Tibial nerve (tissue), 4 donors: ENCODE measurements at places on chromosomes 4 and X. TPM values are rescaled to one million over a fixed set of nuclear protein-coding genes. Genes with fewer than 3 reads are reported as not detected.

Gene SRPK3
- 1.9 TPM for total RNA-seq

Gene LRP2BP
- total RNA-seq: 1.7 TPM

Gene RIBC1
- 0.44 TPM for total RNA-seq

Gene ADGRL3
- total RNA-seq: 25.1 TPM

Gene CFP
- 12.7 TPM for total RNA-seq

- H3K4me1 ChIP-seq: no peaks in the 10 kb centered on the region
- no peak overlapping the region for H3K4me3 ChIP-seq
- no peaks in the 10 kb centered on the region for H3K36me3 ChIP-seq
- H3K27ac ChIP-seq: no peak overlapping the region
Measured at GRCh38 chr4:66927937-66928336, 617.4 kb downstream of the CENPC start.

- no peaks in the 10 kb centered on the region for H3K4me1 ChIP-seq
- H3K36me3 ChIP-seq: no peaks in the 10 kb centered on the region
- DNase-seq: no peak
- no peaks in the 10 kb centered on the region for H3K27me3 ChIP-seq
Measured at GRCh38 chr4:102599886-102600285, 98.7 kb downstream of the NFKB1 start.

- no peak for DNase-seq
- no peaks in the 10 kb centered on the region for H3K4me1 ChIP-seq
- no peak overlapping the region for H3K27ac ChIP-seq
- H3K27me3 ChIP-seq: no peaks in the 10 kb centered on the region
- no peaks in the 10 kb centered on the region for H3K36me3 ChIP-seq
Measured at GRCh38 chr4:174516345-174516744, 5.9 kb downstream of the HPGD start.

- H3K36me3 ChIP-seq: no peaks in the 10 kb centered on the region
- no peak within 1 kb of the TSS for H3K4me3 ChIP-seq
- no peak within 1 kb of the TSS for H3K27ac ChIP-seq
- no peaks in the 10 kb centered on the region for H3K4me1 ChIP-seq
- H3K27me3 ChIP-seq: no peaks in the 10 kb centered on the region
- no peak for DNase-seq
Measured at GRCh38 chrX:135893294-135893817, at the start of the genes CT45A10 and SAGE1. Gene CT45A10 (minus strand): TSS chrX:135893444. CDS start chrX:135885344, 8,100 bp downstream. Gene SAGE1 (plus strand): TSS chrX:135893716. CDS start chrX:135896243, 2,527 bp downstream.

DNA sequence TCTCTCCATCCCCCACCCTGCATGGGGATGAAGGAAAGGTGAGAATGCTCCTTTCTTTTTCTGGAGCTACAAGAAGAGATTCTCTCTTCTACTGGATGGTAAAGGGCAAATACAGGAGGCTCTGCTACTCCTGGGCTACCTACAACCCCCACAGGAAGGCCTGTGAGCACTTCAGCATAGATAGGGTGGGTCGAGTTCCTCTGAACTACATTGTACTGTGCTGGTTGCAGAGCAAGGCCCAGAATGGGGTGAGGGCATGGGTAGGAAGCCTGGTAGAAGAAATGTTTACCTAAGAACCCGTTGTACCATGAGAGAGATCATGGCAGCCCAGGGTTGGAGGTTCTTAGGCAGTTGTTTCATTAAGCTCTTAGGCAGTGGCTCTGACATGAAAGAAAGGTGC lies 510.4 kb downstream of the MID1IP1 start:
- no peak for DNase-seq
- H3K27me3 ChIP-seq: no peaks in the 10 kb centered on the region
- no peaks in the 10 kb centered on the region for H3K36me3 ChIP-seq
- no peak overlapping the region for H3K27ac ChIP-seq
- no peak overlapping the region for H3K4me3 ChIP-seq
- H3K4me1 ChIP-seq: no peaks in the 10 kb centered on the region

GRCh38 chr4:81580346-81580993 lies 108.8 kb upstream of the RASGEF1B start:
- H3K27me3 ChIP-seq: no peaks in the 10 kb centered on the region
- no peak for DNase-seq

GRCh38 chr4:69490271-69490670 lies 5.4 kb downstream of the UGT2B4 start:
- H3K4me1 ChIP-seq: no peaks in the 10 kb centered on the region
- no peak overlapping the region for H3K27ac ChIP-seq
- no peaks in the 10 kb centered on the region for H3K36me3 ChIP-seq
- no peak for DNase-seq
- H3K27me3 ChIP-seq: no peaks in the 10 kb centered on the region

DNA sequence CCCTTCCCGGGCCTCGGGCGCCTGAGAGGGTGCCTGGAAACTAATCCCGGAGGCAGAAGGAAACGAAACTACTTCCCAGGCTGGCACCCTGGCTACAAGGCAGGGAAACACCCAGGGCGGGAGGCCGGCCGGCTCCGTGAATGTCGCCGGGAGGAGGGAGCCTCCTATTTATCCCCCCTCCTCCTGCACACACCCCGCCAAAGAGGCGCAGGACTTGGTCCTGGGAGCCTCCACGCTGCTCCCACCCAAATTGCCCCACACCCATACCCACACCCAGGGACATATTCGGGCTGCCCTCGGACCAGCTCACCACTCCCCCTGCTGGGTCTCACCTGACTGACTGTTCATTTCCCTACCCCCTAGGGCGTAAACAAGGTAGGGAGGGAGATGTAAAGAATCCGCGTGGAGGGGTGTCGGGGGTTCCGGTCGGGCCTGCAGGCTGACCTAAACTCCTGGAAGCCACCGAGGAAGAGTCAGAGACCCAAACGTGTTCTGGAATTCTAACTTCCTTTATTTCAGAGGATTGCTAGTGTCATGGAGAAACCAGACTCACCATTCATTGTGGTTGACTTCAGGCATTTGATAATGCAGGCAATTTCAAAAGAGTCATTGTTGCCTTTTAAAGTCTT lies at the start of gene BTC:
TSS of gene BTC (minus strand) at position 142 of the 629 bp plus-strand sequence. CDS start 198 bp downstream, outside the sequence.
- peaks cover 3% of the 10 kb centered on the region for H3K4me1 ChIP-seq
- peak within 1 kb of the TSS; percentile 60 for H3K4me3 ChIP-seq
- no peak for DNase-seq
- no peaks in the 10 kb centered on the region for H3K36me3 ChIP-seq
- no peaks in the 10 kb centered on the region for H3K27me3 ChIP-seq
- peak within 1 kb of the TSS; percentile 56 for H3K27ac ChIP-seq

DNA sequence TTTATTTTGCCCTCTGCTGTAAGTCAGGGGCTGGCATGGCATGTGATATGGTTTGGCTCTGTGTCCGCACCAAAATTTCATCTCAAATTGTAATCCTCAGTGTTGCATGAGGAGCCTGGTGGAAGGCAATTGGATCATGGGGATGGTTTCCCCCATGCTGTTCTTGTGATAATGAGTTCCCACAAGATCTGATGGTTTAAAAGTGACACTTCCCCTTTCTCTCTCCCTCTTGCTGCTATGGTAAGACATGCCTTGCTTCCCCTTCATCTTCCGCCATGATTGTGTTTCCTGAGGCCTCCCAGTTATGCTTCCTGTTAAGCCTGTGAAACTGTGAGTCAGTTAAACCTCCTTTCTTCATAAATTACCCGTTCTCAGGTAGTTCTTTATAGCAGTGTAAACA lies 72.0 kb upstream of the MSX1 start:
- H3K4me1 ChIP-seq: no peaks in the 10 kb centered on the region
- no peak overlapping the region for H3K4me3 ChIP-seq
- DNase-seq: no peak

GRCh38 chrX:34873500-34874225 lies 68.9 kb upstream of the FAM47B start:
- no peak overlapping the region for H3K27ac ChIP-seq
- DNase-seq: no peak
- H3K36me3 ChIP-seq: no peaks in the 10 kb centered on the region

GRCh38 chr4:71275570-71275969 lies 63.2 kb upstream of the SLC4A4 start:
- no peaks in the 10 kb centered on the region for H3K36me3 ChIP-seq
- no peak overlapping the region for H3K27ac ChIP-seq
- H3K27me3 ChIP-seq: no peaks in the 10 kb centered on the region
- H3K4me1 ChIP-seq: peaks cover 11% of the 10 kb centered on the region
- DNase-seq: no peak
- no peak overlapping the region for H3K4me3 ChIP-seq

DNA sequence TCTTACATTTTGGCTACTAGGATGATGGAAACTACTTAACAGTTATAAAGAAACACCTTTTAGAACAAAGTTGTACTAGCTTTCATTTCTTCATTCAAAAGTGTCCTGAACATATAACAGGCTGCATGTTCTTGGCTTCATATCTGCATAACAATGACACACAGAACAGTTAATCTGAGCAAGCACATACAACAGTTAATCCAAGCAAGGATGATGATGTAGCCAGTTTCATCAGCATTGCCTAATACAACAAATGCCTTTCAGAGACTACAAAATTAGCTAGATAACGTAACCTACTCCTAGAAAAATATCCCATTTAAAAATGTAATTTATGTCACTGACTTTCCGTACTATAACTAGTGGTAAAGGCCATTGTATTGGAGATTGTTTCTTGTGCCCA lies 182.1 kb downstream of the SCFD2 start:
- H3K4me3 ChIP-seq: no peak overlapping the region
- H3K27ac ChIP-seq: no peak overlapping the region
- no peaks in the 10 kb centered on the region for H3K4me1 ChIP-seq
- no peak for DNase-seq
- H3K36me3 ChIP-seq: no peaks in the 10 kb centered on the region
- H3K27me3 ChIP-seq: no peaks in the 10 kb centered on the region

DNA sequence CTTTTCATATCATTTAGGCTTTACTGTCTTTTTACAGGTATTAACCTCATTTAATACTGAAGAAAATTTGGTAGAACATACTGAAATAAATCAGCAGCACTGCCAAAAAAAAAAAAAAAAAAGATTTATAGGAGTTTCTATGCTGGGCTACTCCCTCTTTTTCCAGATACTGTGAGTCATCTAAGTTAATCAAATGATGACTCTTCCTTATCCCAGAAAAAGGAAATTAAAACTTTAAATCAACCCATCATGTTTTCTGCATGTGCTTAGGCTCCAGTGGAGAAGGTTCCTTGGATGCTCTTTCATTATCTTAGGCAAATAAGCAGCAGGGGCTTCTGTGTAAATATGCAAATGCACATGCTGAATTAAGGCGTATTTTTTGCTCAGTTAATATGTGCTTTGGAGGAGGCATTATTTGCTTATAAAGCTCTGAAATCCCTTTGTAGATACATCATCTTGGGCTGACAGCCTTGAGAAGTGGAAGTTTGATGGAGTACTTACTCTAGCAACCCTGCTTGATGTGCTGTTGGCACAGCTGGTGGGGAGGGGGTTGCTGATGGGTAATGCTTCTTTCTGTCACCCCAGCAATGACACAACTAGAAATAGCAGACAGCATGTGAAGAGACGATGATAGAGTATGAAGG lies 136.1 kb downstream of the C4orf33 start:
- no peak overlapping the region for H3K27ac ChIP-seq
- H3K4me1 ChIP-seq: no peaks in the 10 kb centered on the region
- no peak for DNase-seq
- H3K36me3 ChIP-seq: no peaks in the 10 kb centered on the region
- no peak overlapping the region for H3K4me3 ChIP-seq

GRCh38 chrX:102599951-102600579 lies 750 bp downstream of the ARMCX5 start:
- peak overlapping the region; percentile 83 for H3K27ac ChIP-seq
- no peak for DNase-seq
- H3K27me3 ChIP-seq: no peaks in the 10 kb centered on the region
- H3K36me3 ChIP-seq: no peaks in the 10 kb centered on the region

- H3K27me3 ChIP-seq: peaks cover 54% of the 10 kb centered on the region
- no peak overlapping the region for H3K4me3 ChIP-seq
- H3K4me1 ChIP-seq: peaks cover 10% of the 10 kb centered on the region
Measured at GRCh38 chr4:174222266-174222872, 61.1 kb downstream of the FBXO8 start.

DNA sequence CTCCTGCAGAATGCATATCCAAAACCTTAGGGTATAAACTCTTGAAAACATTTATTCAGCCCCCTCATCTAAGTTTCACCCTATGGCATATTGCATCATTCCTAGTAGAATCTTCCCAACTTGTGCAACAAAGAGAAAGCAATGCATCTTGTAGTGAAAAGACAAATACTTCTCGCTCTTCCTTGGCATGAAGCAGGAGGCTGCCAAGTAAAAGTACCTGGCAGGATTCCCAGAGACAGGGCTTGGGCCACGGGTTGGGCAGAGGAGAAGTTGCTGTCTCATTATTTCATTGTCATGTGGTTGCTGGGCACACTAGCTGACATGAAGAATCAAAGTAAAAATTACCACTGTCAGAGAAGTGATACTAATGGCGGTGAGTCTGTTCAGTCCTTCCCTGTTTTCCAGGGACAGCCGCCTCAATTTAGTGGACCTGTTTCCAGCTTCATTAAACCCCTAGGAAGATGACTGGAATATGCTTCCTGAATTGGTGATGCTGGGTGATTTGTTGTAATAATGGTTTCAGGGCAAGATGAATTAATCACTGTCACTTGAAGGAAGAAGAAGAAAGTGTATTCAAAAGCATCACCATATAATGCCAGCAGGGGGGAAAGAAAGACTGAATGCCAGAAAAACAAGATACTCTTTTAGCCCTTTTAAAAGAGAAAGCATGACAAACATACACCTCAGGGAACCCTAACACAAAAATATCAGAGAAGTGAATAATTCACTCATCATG lies 380.5 kb upstream of the IGFBP7 start:
- no peaks in the 10 kb centered on the region for H3K27me3 ChIP-seq
- no peak for DNase-seq

DNA sequence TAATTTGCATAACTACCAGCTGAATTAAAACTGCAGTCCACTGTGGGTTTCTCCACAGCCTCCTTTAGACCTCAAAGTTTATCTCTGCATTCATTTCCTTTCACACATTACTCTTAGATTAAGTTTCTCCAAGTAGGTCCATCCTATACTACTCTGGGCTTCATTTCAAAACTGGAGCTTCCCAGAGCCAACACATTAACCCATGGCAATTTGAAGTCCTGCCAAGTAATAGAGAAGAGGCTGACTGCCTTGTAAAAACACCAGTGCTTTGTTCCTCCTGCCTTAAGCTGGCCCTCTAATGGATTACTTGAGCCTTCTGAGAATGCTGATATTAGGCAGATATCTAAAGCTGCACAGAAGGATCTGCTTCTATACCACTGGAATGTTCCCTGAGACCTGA lies 997.2 kb upstream of the SLIT2 start:
- peaks cover 2% of the 10 kb centered on the region for H3K27me3 ChIP-seq
- no peak overlapping the region for H3K4me3 ChIP-seq
- H3K4me1 ChIP-seq: no peaks in the 10 kb centered on the region
- no peak for DNase-seq
- H3K27ac ChIP-seq: no peak overlapping the region
